ENCODE measurements at places on chromosomes 7 and 10.

DNA sequence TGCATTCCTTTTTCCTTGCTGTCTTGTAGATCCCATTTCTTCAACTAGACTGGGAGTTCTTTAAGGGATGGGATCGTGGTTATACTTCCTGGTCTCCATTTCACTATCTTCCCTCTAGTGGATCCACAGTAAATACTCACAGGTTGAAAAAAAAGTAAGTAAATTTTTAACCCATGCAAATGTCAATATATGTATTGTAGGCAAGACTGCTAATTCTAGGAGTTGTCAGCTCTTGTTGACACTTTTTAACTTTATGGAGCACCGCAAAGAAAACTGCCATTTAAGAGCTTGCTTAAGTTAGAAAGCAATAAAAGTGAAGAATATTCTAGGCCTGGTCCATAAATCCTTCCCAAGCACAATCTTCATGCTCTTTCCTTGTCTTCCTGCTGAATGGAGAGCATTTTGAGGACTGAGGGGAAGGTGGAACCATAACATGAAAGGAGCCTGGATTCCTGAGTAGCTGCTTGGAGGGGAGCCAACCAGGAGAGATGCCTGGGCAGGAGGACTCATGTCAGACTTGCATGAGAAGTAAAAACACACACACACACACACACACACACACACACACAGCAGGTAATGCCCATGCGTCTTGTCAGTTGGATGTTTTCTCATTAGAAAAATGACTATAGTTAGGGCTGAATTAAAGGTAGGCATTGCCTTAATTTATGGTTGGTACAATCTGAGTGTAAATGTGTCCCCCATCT, 32.2 kb downstream of the VWA2 start:
- DNase-seq: no peak

DNA sequence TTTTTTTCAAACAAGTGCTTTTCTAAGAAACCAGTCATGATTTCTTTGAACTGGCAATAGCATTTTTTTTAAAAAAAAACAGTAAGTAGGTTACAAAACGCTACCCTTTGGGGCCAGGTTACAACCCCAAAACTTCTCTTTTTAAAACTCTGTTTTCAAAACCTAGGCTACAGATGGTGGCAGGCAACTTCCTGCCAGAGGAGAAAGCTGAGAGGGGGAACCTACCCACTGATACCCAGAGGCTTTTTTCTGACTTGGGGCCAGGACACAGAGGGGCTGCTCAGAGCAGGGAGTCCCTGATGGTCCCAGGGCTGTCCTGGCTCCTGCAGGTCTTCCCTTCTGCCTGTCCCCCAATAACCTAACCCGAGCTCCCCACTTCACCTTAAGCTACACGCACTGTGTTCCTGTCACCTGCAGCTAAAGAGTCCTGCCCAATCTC, 6.9 kb downstream of the STN1 start:
- DNase-seq: peak; percentile 36

GRCh38 chr7:136883046-136883445, 14.6 kb downstream of the CHRM2 start:
- no peak for DNase-seq

DNA sequence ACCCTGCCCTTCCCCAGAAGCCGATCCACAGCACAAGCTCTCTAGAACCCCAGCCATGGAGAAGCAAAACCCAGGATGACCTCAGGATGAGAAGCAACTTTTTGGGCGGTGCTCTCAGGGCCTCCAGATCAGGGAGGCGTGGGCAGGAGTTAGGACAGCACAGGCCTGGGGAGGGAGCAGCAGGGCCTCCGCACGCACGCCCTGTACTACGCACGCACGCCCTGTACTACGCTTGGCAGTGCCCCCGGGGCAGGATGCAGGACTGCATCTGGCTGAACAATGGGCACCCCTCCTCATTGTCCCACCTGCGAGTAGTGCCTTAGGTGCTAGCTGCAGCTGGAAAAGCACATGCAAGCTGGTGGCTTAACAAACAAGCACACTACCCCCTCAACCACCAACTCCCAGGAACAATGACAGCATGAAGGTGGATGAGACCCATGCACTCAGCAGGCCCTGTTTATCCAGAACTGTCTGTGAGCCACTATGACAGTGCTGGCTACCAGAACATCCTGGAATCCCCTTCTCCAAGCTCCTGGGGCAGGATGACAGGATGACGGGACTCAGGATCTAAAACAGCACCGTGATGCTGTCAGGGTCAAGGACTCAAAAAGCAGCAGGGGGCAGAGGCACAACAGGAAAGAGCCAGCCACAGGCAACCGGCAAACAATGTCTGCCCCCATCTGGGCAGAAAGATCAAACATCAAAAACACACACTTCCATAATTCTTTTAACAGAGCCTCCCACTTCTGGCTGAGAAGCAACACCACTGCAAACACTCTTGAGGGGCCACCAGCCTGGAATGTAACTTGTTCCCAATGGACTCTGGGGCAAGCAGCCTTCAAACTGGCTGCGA, 11.8 kb downstream of the PODXL start:
- DNase-seq: no peak

GRCh38 chr10:4519658-4520402, 306.2 kb upstream of the AKR1E2 start:
- no peak for DNase-seq

- DNase-seq: no peak
Measured at GRCh38 chr7:125061-125475, 67.3 kb upstream of the FAM20C start.

DNA sequence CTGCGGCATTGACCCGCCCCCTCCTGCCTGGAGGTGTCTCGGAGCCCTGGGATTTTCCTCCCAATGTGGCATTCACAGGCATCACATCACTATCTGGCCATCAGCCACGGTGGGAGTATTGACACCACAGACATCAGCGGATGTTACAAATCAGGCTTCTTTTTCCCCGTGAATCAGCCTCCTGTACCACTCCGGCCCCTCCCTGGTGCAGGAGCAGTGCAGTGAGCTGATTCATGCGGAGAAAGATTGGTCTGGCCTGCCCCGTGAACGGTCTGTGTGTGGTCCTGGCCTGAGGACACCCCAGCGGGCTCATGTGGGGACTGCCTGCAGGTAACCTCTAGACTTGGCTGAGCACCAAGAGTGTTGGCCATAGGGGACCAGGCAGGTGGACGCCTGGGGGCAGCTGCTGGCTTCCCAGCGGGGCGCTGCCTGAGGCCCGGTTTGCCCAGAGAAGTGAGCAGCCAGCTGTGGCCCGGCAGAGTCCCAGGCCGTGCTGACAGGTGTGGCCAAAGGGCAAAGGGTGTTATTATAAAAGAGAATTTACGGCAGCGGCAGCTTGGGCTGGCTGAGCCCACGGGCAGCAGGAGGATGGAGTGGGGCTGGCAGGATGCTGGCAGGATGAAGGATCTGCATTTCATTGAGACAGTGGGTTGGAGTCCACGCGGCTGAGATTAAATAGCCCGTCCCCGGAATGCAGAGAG, 32.1 kb upstream of the GNA12 start:
- DNase-seq: no peak

- no peak for DNase-seq
Measured at GRCh38 chr10:43123361-43124093, 14.7 kb upstream of the CSGALNACT2 start.

- DNase-seq: no peak
Measured at GRCh38 chr7:152313831-152314604, 121.8 kb downstream of the KMT2C start.

- no peak for DNase-seq
Measured at GRCh38 chr7:140570120-140570519, 70.5 kb downstream of the DENND2A start.

GRCh38 chr7:44184206-44184872, 4.9 kb downstream of the GCK start:
- no peak for DNase-seq

GRCh38 chr10:11146402-11147171, 128.9 kb downstream of the CELF2 start:
- DNase-seq: no peak

GRCh38 chr10:110857265-110858171, 14.2 kb upstream of the PDCD4 start:
- no peak for DNase-seq

DNA sequence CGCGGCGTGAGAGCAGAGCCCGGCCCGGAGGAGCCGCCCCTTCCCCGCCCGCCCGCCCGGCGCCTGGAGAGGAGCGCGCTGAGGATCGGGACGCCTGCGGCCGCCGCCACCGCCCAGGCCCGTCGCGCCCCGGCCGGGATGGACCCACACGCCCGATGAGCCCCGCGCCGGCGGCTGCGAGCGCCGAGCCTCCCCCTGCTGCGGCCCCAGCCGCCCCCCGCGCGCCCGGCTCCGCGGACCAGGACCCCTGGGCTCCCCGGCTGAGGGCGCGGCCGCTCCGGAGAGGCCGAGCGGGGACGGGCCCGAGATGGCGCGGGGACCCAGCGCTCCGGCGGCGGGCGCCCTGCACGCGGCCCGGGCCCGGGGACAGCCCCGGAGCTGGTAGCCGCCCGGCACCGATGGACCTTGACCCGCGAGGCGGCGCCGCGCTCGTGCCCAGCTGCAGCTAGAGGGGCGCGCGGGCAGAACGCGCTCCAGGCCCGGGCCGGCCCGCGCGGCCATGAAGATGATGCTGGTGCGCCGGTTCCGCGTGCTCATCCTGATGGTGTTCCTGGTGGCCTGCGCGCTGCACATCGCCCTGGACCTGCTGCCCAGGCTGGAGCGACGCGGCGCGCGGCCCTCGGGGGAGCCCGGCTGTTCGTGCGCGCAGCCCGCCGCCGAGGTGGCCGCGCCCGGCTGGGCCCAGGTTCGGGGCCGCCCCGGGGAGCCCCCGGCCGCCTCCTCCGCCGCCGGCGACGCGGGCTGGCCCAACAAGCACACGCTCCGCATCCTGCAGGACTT, 520 bp downstream of the FAM20C start:
- no peak for DNase-seq

- DNase-seq: no peak
Measured at GRCh38 chr7:128937647-128938543, at the start of gene IRF5. TSS of gene IRF5 (plus strand) at chr7:128937927. CDS start at chr7:128942082, 4,155 bp downstream.

- DNase-seq: no peak
Measured at GRCh38 chr10:116143673-116144222, 129.3 kb downstream of the GFRA1 start.

DNA sequence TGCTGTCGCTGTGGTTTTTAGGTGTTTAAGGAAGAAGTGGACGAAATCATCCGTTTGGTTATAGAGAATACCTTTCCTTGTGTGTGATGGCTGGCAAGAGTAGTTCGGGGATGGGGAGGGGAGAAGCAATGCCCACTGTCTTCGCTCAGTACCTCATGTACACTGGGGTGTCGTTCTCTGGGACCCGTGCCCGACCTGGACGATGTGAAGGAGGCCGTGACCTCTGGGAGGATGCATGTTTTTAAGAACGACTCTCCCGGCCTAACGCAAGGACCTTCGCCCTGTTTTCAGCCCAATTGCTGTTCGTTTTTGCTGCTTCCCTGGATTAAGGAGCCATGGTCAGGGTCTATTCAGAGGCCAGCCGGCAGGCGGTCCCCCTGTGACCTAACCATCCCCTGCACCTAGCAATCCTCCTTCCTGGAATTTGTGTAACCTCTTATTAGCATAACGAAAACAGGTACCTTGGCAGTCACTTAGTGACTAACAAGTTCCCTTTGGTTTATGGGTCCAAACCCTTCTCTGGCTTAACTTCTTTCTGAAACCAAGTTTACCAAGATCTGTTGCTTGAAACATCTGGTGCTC, 1.3 kb downstream of the NFE2L3 start:
- DNase-seq: no peak

- DNase-seq: no peak
Measured at GRCh38 chr10:48363617-48364355, 57.3 kb downstream of the MAPK8 start.

DNA sequence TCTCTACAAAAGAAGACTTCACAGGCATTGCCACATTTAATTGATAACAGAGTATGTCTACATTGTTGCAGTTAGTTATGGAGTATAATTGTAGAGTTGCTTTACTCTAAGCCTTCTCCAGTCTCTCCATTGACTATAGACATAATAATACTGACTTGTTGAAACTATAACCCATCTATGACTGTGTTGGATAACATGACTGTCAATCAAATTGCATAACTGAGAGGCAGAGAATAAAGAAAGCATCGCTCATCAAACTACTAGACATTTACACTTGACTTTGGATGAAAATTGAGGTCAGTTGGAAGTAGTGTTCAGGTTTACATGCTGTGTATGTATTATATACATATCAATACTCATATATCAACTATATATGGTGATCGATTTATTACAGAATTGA, 3.4 kb upstream of the ATXN7L1 start:
- no peak for DNase-seq

- DNase-seq: no peak
Measured at GRCh38 chr7:84302949-84303348, 108.4 kb upstream of the SEMA3A start.

DNA sequence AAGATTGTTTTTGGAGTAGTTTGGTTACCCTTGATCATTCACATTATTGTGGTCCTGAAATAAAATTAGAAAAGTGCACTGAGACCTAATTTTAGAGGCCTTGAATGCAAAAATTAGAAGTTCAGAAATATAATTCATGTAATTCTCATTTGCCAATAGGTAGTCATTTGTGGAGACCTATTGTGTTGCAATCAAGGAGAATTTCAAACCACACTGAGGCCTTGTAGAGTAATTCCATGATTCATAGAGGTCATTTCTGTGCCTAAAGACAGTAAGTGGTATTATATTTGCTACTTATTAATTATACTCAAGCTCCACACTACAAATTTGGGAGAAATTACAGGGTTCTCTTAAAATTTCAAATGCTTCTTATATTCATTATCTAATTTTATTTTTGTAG, 946.8 kb upstream of the POT1 start:
- DNase-seq: no peak

DNA sequence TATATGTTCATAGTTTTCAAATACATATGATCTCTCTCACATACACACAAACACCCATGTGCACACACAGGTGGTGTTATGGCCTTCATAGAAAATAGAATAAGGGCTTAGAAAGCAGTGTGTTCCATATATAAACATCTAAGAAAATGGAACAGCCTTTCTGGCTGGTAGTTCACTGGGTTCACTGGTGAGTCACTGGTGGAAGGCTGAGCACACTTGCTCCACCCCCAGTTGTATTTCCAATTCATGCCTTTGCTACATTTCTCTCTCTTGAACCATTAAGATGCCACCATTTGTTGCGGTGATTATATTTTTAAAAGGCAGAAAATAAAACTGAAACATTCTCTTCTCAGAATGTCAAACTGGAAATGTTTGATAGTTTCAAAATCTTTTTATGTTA, 252.1 kb downstream of the GLI3 start:
- DNase-seq: no peak

- no peak for DNase-seq
Measured at GRCh38 chr10:62011558-62011957, 110.1 kb downstream of the ARID5B start.

DNA sequence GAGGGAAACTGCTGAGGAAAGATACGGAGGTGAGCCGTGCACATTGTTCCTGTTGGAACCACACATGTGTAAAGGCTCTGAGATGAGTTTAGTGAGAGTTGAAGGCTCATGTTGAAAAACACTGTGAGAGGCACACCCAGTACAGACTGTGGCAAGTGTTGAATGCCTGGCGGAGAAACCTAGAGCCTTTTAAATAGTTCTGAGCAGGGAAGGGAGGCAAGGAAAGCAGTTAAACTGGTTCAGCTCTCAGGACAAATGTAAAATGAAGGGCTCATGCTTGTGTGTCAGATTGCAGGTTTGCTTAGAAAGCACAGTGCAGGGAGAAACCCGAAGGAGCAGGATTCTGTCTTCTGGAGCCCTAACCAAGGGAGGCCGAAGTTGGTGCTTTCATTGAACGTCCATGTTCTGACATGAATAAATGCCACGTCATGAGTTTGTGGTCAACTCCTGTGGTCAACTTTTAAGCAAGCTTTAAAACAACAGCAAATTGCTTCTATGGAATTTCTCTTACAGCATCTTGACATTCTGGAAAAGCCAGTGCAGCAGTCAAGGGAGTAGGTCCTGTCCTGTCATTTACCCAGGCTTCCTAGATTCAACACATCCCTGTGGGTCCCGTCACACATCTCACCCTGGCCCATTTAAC, 650.9 kb upstream of the GALNT17 start:
- no peak for DNase-seq

Data from effector memory CD4-positive, alpha-beta T cell (primary cell).